Fibroblast of pulmonary artery (primary cell): ENCODE measurements at places on chromosomes 2 and 18.

DNA sequence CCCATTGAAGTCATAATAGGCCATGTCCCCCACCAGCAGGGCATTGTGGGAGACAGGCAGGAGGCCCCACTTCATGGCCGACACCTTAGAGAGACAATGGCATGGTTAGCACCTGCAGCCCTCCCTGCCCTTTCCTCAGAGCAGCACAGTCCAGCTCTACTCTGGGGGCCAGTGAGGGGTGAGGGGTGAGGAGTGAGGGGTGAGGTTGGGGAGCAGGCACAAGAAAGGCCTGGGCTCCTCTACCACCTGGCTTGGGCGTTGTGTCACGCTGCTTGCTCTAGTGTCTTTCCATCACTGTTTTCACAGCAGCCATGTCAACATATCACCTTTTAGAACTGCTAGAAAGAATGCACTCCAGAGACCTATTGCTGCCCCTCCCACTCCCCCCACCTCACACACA is 77.2 kb downstream of the ADD2 start:
- DNase-seq = no peak

DNA sequence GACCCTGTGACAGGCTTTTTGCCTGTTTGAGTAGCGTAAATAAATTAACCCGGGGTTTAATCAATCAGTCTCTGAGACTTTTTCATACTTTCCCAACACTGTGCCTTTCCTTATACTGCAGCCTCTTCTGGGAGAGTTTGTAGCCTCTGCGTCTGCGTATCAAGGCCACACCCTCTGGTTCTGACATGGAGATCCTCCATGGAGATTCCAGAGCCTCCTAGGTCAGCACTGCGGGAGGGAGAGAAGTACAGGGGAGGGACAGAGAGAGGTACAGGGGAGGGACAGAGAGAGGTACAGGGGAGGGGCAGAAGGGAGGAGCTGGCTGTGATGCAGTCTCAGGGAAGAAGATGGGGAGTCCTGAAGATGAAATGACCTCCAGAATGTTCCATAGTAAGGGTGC is 166.0 kb downstream of the ARL4C start:
- DNase-seq = no peak

DNA sequence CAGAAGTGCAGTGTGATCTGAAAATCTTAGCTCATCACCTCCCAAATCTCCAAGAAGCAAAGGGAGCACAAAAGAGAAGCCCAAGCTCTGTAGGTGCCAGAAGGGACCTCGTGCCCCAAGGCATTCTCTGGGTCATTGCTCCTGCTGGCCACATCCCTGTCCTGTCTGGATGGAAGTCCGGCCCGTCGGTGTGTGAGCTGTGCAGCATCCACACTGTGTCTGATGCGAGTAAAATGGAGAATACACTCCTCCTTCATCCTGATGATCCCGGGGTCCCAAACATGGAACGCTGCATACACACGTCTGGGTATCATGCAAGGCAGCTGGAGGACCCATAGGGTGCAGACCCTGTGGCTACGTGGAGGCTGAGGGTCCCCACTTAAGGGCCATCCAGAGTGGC is 851.4 kb downstream of the GALR1 start:
- DNase-seq = no peak

- DNase-seq = no peak
Observed at GRCh38 chr2:86610871-86611270, 12.8 kb downstream of the RNF103 start.

- no peak for DNase-seq
Observed at GRCh38 chr2:226835420-226835795, 446 bp upstream of the RHBDD1 start.

- DNase-seq = peak; percentile 79
Observed at GRCh38 chr2:109545828-109546713, 67.7 kb downstream of the SEPTIN10 start.

DNA sequence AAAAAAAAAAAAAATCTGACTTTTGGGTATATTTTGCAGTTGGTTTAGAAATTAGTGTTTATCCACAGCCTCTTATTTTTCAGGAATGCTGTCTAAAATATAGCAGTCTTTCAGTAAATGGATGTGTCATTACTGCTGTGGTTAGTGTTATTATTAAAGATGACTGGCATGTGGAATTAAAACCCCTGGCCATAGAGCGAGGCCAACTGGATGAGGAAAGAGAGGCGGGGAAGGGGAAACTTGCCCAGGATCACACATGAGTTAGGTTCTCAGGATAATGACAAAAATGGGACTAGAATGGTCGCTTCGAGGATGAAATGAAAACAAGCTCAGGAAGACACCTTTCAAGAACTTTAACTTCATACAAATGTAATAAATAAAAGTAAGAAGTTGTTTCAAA is 57.4 kb upstream of the APCDD1 start:
- no peak for DNase-seq

DNA sequence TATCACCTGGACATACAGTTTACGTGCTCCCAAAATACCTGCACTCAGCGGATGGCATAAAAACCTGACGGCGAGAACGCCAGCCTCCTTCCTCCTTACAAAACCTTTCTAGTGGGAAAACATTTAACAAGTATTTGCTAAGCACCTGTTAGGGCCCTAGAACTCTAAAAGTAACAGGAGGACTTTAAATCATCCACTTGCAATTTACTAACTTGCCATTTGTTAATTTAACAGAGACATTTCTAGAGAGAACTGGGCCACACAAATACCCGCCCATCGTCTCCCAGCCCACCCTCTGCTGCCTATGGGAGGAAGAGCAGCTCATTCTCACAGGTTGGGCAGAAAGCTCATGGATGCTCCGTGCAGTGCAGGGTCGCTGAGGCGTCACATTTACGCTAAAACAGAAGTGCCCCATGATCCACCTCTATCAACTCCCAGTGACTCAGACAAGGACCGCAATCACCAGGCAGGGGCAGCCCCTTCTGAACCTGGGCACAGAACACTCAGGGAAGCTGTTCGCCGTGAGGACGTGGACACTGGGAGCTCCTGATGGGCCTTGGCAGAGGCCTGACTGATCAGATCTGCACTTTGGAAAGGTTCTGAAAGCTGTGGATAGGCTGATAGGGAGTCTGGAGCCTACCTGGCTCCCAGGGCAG is 106.9 kb downstream of the HDAC4 start:
- DNase-seq = no peak

DNA sequence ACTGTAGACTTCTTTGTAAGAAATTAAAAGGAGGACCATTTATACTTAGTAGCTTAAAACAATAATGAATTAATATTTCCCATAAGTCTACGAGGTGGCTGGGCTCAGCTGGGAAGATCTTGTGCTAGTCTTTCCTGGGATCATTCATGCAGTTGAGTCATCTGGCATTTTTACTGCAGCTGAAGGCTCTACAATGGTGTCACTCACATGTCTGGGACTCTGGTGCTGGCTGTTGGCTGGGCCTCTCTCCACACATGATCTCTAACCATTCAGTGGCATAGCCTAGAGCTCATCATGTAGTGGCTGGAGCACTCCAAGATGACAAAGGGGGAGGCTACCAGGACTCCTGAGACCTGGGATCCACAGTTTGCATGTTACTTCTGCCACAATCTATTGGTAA is 35.5 kb downstream of the CLASP1 start:
- no peak for DNase-seq

- DNase-seq = no peak
Observed at GRCh38 chr18:23049698-23050373, 85.4 kb upstream of the CABLES1 start.

DNA sequence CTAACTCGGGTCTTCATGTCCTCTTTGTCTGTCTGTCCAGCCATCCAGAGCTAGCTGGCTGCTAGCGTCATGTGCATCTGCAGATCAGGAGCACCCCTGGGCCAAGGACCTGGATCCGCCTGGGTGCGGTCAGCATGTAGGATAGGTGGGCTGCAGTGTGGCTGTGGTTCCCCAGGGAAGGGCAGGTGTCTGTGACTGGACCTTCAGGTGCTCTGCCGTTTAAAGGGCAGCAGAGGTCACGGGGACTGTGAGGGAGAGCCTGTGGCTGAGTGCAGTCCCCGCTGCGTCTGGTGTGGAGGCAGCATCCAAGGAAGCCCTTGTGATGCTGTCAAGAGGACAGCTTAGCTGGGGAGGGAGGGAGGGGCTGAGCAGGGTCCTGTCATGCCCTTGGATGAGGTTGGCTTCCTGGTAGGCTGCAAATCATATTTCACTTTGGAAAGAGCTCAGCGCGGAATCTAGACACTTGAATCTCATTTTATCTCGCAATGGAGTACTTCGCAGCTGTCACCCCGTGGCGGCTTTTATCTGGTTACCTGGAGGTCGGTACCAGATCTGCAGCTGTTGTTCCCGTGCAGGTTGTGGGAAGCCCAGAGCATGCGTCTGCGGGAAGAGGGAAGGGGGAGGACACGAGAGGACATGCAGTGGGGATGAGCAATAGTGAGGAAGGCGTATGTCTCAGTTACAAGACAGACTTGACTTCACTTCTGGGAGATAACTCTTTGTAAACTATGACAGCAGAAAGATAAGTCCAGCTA is 5.9 kb upstream of the RALB start:
- DNase-seq = no peak

DNA sequence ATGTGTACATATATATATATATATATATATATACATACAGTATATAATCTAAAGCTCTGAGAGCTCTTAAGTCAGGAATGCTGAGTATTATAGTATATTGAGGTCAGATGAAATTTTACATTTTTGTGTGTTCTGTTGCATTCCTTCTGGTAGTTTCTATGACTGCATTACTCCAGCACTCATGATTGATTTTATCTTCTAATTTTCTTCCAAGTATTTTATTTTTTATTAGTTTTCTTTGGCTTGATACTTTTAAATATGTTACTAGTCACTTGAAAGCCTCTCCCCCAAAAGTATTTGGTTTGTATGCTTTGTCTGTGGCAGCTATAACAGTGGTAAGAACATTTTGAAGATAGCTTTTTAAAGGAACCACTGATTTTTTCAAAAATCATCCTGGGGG is 25.0 kb downstream of the METTL21A start:
- DNase-seq = no peak

DNA sequence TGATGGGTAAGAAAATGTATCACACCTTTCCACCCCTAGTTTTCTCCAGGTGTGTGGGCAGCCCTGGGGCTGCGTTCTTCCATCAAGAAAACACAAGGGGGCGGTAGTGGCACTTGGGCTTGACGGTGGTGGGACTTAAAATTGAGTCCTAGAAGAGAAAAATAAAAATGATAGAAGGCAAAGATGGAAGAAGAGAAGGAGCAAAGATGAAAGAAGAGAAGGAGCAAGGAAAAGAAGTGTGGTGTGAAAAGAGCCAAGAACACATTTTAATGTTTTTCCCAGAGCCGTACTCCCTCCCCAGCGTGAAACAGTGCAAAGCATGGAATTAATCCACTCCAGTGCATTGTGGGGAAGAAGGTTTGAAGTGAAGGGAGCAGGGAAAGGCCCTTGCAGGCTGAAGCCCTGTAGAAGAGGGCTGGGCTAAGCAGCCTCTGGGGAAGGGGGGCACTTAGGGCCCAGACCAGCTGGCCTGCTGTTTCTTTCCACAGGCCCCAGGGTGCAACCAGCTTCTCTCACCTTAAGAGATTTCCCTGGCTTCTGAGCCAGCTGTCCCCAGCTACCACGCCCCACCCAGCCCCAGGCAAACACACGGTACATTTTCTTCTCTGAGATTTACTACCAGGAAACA is 256.8 kb downstream of the RNF152 start:
- DNase-seq = peak; percentile 70

DNA sequence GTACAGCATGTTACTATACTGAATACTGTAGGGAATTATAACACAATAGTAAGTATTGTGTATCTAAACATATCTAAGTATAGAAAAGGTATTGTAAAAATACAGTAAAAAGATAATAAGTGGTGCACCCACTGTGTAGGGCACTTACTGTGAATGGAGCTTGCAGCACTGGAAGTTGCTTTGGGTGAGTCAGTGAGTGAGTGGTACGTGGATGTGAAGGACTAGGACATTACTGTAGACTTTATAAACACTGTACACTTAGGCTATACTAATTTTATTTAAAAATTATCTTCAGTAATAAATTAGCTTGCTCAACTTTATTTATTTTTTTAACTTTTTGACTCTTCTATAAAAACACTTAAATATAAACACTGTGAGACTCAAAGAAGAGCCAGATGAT is 82.6 kb downstream of the MTA3 start:
- no peak for DNase-seq

GRCh38 chr2:209523867-209524266 is 100.0 kb downstream of the MAP2 start:
- no peak for DNase-seq

DNA sequence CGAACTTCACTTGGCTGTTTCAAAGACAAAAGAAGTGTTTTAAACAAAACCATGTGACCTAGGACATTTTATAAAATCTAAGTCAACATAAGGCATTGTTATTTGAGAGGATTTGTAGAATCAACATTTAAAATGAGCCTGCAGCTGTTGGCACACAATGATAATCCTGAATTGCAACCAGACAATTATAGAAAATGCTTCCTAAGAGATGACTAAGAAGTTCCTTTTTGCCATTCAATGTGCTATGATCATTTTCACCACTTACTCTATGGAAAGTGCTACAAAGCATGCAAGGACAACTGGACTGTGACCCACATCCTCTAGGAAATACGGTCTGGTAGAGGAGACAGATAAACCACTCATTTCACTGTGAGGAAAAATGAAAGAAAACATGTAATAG is 246.4 kb downstream of the CDH20 start:
- no peak for DNase-seq

DNA sequence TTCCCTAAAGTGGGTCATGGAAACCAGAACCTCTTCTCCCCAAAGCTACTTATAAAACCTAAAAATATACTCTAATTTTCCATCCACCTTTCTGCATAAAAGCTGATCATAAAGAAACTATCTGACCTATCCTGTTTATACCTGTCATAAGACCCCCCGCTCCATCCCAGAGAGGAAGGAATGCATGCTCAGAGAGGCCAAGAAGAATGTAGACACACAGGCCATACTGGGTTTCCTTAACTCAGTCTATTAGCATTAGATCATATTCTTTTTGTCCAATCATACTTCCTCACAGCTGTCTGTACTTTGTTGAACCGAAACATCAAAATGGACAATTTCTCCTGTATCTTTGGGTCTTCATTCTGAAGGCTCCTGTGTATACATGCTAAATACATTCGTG is 52.3 kb downstream of the B3GNT2 start:
- DNase-seq = no peak

GRCh38 chr18:13216711-13217465 is 1.7 kb upstream of the LDLRAD4 start:
- no peak for DNase-seq

GRCh38 chr18:2970344-2970743 is 42.6 kb downstream of the LPIN2 start:
- no peak for DNase-seq

DNA sequence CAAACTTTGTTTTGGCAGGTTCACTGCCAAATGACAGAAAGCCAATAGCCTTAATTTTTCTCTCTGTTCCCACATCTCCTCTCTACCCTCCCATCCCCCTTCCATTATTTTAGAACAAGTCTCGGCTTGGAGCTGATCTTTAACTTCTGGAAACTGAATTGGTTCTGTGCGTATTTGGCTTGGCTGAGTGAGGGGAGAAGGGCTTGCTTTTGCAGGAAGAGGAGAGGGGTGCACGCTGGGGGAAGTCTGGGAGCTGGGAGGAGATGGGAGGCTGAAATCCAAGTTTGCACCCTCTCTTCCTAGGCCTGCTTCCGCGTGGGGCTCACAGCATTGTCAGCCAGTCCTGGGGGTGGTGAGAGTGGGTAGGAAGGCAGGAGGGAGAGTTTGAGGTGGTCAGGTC is 176.1 kb upstream of the SPRED2 start:
- no peak for DNase-seq

GRCh38 chr2:62933398-62933917 is 117.2 kb upstream of the OTX1 start:
- DNase-seq = no peak
